Hepatic stellate cell (primary cell): ENCODE measurements at places on chromosomes 1 and 21.

GRCh38 chr1:200969726-200970561 lies 53.6 kb downstream of the KIF21B start:
- DNase-seq: no peak

- DNase-seq: no peak
These were observed 28.0 kb upstream of the LEPR start for GRCh38 chr1:65392497-65392896.

GRCh38 chr1:161158316-161159010 lies 837 bp upstream of the USP21 start:
- no peak for DNase-seq

DNA sequence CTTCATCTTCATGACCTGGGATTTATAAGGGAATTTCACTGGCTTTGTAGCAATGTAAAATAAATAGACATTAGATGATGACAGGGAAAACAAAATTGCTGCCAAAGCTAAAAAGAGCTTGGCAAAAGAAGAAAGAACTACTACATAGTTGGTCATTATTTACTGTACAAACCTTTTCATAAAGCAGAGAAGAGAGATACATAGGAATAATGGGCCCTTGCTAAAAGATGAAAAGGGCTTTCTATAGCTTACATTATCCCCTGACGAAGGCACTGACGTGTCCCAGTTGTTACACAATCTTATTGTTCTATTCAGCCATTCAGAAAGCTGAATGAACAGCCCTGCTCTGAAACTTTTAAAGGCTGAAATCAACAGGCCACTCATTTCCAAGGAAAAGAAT lies 57.1 kb downstream of the ZC3H11B start:
- DNase-seq: no peak

DNA sequence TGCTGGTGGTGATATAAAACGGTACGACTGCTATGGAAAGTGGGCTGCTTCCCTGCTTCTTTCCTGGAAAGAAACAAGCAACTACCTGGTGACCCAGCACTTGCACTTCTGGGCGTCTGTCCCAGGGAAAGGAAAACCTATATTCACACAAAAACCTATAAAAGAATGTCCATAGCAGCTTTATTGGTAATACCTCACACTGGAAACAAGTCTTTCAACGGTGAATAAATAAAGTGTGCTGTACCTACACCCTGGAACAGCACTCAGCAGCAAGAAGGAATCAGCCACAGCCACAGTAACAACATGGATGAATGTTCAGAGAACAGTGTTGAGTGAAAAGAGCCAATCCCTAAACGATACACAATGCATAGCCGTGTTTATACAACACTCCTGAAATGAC lies 19.9 kb downstream of the SLC19A1 start:
- no peak for DNase-seq

GRCh38 chr1:30040081-30041019 lies 683.0 kb downstream of the MATN1 start:
- DNase-seq: no peak

GRCh38 chr1:77590651-77591050 lies 91.8 kb downstream of the ZZZ3 start:
- DNase-seq: no peak

DNA sequence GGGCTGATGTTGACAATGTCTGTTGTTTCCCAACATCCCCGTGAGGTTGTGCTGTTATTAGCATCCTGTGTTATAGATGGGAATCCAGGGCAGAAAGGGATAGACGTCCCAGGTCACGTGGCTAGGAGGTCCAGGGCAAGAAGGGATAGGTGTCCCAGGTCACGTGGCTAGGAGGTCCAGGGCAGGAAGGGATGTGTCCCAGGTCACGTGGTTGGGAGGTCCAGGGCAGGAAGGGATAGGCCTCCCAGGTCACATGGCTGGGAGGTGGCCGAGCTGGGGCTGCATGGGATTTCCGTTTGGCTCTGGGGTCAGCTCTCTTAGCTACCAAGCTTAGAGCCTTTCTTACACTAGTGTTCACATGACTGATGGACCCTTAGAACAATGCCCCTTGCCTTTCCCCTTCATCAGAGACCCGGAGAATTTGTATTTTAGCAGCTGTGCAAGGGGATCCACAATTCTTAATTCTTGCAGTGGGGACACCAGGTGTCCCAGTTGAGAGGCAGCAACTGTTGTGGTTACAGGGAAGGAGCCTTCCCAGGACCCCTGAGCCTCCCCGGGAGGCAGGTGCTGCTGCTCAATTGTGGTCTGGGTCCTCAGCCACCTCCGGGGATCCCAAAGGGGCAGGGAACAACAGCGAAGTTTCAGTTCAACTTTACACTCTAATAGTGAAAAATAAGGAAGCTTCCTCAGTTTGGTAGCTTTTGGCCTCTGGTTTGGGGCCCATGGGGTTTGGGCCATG lies 69.2 kb downstream of the UMODL1 start:
- no peak for DNase-seq

- no peak for DNase-seq
These were observed 47.5 kb downstream of the DMAP1 start for GRCh38 chr1:44260792-44261170.

DNA sequence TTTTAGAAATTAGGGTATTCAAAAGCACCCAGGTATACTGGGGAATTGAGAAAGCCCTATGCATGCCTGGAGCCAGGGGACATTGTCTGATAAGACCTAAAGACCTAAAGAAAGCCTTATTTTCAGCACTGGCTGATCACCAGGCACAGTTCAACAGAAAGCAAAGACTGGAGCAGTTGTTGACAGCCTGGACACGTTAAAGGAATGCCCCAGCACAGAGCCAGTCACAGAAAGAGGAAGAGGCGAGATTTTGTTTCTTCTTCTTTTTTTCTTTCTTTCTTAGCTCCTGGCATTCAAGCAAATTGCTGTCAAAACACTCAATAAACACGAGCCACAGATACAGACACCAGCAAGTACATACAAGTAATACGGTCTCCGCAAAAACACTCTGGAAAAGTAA lies 40.4 kb downstream of the RNF187 start:
- DNase-seq: no peak

GRCh38 chr1:44994309-44994898 lies 8.0 kb upstream of the EIF2B3 start:
- no peak for DNase-seq

- DNase-seq: no peak
These were observed 11.4 kb upstream of the UMODL1 start for GRCh38 chr21:42059721-42060120.

DNA sequence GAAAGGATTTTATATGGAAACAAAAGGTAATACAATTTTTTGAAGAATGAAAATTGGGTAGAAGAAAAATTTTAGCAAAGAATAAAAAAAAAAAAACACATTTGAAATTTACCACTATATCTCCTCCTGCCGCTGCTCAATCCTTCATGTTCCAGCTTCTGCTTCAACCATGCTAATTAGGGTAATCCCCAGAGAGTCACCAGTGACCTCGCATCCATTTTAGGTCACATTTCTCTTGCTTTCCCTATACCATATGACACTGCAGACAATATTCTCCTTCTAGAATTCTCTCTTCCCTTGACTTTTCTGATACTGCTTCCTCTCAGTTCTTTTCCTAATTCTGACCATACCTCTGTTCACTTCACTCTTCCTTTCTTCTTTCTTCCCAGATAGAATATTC lies 237.1 kb downstream of the USH2A start:
- no peak for DNase-seq

- no peak for DNase-seq
These were observed 386.1 kb downstream of the RWDD3 start for GRCh38 chr1:95620076-95620475.

DNA sequence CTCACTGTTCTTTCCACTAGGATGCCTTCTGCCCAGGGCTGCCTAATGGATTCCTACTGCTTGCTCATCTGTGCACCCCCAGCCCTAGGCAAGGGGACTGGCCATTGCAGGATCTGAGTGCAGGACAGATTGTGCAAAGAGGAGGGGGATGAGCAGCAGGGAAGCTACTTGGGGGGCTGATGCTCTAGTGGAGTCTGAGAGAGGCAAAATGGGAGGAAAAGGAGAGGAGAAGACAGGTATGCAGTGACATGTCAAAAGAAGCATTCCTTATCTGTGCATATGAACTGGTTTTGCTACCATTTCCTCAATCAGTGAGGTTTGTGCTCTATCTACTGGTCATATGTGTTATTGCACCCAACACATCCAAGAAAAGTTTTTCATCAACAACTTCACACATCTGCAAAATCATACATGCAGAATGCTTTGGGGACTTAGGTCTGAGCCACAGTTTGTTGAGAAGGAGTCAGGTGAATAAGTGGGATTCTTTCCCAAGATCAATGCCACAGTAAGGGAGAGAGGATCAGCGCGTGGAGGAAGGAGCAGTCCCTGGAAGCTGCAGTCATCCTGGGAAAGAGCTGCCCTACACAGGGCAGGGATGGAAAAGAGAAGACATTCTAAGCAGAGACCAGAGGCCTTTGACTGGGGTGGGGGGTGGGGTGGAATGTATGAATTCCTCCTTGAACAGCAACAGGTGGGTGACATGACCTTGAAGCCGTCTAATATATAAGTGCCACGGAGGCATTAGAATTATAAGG lies 14.4 kb downstream of the SLC5A9 start:
- peak; percentile 42 for DNase-seq

GRCh38 chr21:27300770-27301169 lies 333.9 kb upstream of the ADAMTS5 start:
- no peak for DNase-seq

DNA sequence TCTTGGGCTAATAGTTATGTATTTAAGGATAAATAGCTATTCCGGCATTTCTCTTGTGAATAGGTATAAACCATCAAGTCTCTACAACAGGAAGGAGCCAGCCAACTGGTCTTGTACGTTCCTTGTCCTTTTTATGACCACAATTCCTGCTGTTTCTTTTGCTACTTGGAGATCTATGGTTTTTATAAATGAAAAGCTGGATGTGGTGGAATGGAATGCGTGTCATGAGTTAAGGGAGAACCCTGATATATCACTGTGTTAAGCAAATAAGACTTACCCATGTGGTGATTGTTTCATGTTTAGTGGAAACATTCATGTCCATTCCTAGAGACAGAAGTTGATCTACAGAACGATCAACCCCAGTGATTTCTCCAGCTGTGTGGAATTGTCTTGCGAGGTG lies 282.1 kb downstream of the RPS6KC1 start:
- no peak for DNase-seq

GRCh38 chr1:171257607-171258076 lies 9.3 kb downstream of the FMO1 start:
- no peak for DNase-seq

DNA sequence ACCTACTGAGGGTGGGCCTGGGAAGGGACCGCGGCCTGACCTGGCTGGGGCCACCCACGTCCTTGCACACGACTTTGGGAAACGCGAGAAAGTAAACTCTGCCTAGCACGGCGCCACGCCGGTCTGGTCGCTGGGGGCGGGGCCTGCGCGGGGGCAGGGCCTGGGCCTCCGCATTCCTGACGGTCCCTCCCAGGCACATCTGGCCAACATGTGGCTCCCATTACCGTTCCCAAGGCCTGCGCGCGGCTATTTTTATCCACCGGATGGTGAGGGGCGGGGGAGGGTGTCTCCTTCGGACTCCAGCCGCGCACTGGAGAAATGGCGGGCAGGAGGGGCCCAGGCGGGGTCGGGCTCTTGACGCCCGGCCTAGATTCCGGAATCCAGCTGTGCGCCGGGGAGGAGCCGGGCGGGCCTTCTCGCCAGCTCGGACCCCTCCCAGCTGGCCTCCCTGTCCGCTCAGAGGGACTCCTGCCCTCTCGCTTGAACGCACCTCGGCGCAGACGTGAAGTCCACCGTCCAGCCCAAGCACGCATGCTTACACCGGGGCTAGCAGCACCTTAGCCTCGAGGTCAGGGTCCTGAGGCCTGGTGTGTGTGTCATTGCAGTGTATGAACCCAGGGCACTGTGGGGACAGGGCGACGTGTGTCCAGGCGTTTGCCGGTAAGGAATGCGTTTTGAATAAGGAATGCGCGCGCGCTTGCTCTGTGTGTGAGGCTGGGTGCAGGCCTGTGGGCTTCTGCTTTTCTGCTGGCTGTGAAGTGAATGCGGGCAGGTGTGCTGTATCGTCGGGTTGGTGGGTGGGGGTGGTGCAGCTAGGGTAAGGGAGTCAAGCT lies 2.1 kb downstream of the EVA1B start:
- DNase-seq: peak; percentile 90

GRCh38 chr21:15058854-15059263 lies 5.9 kb downstream of the NRIP1 start:
- DNase-seq: peak; percentile 60

GRCh38 chr21:16169102-16169511 lies 439.3 kb downstream of the USP25 start:
- no peak for DNase-seq

DNA sequence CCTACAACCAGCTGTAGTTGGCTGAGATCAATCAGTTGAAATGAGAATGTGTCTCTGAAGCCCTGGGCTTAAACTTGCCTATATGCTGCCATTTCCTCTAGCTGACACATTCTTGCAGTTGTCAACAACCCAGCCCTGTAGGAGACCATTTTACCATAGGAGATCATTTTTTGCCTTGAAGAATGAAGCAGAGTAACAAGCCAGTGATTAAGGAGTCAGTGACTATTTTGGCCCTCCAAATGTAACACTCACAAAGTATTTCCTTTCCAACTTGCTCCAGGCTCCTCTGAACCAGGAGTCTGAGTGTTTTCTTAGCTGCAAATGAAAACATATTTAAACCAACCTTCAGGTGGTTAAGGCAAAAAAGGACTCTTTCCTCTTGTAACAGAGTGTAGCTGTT lies 183.5 kb downstream of the ZZZ3 start:
- DNase-seq: no peak

DNA sequence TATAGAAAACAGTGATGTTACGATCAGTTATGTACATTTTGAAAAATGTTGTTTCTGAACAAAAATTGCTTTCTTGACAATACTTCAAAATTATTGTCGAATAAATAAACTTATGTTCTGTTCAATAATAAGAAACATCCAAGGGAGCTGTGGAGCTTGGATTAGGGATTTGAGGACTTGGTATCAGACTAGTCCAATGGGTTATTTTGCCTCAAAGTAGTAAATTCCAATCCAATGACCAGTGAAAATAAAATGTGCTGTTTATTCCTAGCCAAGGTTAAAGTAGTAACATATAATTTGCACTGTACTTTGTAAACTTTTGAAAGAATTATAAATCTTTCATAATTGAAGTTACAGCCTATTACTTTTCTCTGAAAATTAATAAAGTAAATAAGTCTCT lies 79.1 kb upstream of the IVNS1ABP start:
- DNase-seq: no peak

- DNase-seq: peak; percentile 27
These were observed 245.3 kb downstream of the SLC45A1 start for GRCh38 chr1:8562881-8563865.

DNA sequence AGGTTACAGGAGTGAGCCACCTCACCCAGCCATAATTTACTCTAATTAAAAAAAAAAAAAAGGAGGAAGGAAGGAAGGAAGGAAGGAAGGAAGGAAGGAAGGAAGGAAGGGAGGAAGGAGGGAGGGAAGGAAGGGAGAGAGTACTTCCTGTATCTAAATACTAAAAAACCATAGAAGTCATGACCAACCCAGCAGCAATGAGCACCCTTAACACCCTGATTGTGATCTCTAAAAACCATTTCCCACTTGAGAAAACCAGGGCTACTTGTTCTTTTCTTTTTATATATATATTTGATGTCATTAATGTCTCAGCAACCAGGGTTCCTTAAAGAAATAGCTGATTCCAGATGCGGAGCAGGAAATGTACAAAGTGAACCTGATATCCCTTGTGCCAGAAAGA lies 31.2 kb downstream of the ARID4B start:
- no peak for DNase-seq
